Activated naive CD8-positive, alpha-beta T cell treated with anti-CD3 and anti-CD28 coated beads for 36 hours (primary cell): ENCODE measurements at places on chromosomes 3 and 15. TPM values are rescaled to one million over a fixed set of nuclear protein-coding genes. Genes with fewer than 3 reads are reported as not detected.

EMC7 gene
- total RNA-seq = 63.0 TPM

SIDT1 gene
- total RNA-seq = 19.9 TPM

KBTBD12 gene
- not detected for total RNA-seq

C3orf20 gene
- 0.14 TPM for total RNA-seq

ADAMTS17 gene
- total RNA-seq = 3.6 TPM

NRROS gene
- 22.0 TPM for total RNA-seq

SLC12A8 gene
- 1.8 TPM for total RNA-seq

ZNF385D gene
- not detected for total RNA-seq

NAALADL2 gene
- total RNA-seq = 0.48 TPM

DNA sequence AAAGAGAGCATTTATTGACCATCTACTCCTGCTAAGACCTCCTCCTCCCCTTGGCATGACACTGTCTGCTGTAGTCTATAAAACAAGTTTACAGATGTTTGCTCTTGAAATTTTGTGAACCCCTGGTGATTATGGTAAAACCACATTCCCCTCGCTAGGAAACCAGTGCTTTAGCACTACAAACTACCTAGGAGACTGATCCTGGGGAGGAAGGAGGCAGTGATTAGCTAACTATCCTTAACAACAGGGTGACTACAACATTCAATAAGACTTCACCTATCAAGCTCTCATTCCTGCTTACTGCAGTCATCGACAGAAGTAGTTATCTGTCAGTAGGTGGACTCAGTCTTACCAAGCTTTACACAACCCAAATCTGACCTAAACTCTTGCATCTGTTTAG, 371.3 kb downstream of the TUSC7 start:
- DNase-seq = no peak

DNA sequence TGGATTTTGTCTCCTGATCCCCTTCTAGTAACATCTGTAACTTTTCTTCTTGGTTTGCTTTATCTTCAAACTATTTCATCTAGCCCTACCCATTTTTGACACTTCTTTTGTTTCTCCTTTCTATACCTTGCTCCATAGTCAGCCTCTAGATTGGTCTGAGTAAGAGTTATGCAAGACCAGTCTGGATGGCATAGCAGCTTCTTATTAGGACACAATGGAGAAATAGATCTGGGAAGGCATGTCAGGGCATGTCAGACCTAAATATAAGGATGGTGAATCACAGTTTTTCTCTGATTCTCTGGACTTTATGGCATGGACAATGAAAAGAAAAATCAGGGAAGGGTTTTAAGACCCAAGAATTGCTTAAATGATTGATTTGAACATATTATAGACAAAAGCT, 452.5 kb downstream of the RAP2B start:
- DNase-seq = no peak

DNA sequence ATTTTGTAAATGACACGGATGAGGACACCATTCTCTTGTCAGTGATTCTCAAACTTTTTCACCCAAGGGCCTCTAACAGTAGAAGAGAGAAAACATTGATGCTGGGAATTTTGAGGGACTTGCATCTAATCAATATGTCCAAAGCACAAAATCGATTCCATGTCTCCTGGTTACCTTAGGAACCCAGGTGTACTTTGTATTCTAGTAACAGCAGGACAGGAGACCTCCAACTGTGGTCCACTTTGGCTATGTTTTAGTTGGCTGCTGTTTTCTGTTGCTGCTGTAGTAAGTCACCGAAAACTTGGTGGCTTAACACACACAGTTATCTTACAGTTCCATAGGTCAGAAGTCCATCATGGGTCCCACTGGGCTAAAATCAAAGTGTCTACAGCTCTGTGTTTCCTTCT, 24.4 kb upstream of the ZBTB38 start:
- DNase-seq = no peak

DNA sequence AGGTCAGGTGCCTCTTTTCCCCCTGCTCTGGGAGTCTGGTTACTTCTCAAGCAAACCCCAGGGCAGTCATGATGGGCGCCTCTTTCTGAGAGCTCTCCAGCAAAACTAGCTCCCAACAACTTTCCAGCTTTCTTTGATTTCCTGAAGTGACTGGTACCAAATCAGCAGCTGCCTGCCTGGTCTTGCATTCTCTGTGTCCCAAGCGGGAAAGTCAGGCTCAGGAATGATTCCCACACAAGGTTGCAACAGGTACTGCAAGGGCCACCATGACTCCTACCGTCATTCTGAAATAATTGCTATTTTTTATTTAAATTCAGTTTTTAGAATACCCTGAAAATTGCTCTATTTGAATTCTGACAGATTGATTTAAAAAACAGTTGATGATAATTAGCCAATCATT, 658.7 kb downstream of the SQOR start:
- no peak for DNase-seq

GRCh38 chr3:47613722-47614121, 35.1 kb upstream of the CSPG5 start:
- no peak for DNase-seq

DNA sequence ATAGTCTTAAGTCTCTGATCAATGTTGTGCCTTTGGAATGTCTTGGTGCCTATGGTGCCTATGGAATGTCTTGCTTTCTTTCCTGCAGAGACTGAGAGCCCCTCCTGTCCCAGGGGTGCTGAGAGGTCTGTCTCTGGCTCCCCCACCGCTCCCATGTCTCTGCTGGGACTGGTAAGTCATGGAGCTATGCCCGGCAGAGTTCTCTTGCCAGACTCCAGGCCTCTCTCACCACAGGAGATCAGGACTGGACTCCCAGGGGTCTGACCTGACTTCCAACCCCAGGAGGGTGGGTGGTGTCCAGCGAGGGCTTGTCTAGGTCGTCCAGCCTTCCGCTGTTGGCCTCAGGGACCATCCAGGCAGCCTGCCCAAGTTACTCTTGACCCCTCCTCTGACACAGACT, 14.0 kb upstream of the CYP11A1 start:
- no peak for DNase-seq

- DNase-seq = no peak
Measured at GRCh38 chr3:65560133-65560532, 478.6 kb downstream of the MAGI1 start.

- DNase-seq = no peak
Measured at GRCh38 chr3:99625237-99625622, 13.2 kb upstream of the COL8A1 start.

- DNase-seq = no peak
Measured at GRCh38 chr3:113805249-113805648, 33.3 kb upstream of the GRAMD1C start.

DNA sequence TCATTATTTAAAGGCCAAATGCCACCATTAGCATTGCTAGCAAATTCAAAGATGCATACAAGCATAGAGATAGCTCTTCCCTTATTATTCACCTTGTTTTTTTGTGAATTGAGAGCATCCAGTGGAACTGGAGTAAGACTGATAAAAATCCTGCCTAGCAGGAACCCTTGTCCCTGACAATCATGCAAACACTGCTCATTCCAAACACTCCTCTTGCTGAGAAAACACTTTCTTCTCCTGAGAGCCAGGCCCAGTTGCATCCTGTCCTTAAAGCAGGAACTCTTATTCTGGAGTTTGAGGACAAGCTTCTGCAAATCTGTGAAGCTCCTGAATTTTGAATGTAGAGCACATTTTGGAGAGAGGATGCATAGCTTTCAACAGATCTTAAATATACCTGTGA, 49.3 kb upstream of the KCNMB2 start:
- DNase-seq = no peak

GRCh38 chr3:161558236-161558635, 61.6 kb downstream of the OTOL1 start:
- DNase-seq = no peak

- no peak for DNase-seq
Measured at GRCh38 chr15:69825941-69826818, 271.5 kb downstream of the TLE3 start.

- DNase-seq = no peak
Measured at GRCh38 chr3:26438981-26439884, 183.3 kb upstream of the LRRC3B start.

DNA sequence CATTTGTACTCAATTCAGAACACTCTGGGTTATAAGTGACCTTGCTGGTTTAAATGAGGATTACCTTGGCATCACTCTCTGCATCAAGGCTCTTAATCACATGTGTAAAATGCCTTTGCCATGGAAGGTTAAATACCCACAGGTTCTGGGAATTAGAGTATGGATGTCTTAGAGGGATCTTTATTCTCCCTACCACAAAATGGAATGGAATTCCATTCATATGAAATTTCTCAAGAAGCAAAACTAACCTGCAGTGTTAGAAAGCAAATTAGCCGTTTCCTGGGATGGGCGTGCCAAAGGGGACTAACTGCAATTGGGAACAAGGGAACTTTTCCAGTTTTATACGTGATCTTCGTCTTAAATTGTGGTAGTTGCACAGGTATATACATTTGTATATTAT, 39.8 kb downstream of the TBL1XR1 start:
- DNase-seq = no peak

DNA sequence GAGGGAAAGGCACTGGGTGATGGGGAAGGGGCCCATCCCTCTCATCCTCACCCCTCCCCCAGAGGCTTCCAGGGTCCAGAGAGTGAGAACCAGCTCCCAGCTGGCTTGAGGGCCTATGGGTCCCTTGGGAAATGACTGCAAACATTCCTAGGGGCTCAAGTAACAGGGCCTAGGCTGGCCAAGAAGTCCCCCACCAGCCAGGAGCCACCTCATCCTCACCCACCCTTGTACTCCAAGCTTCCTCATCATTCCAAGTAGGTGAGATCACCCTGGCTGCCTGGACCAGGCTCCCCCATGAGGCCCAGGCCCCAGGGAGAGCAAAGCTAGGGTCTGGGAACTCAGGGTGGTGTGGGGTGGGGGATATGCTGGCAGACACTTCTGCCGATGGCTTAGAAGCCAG, 14.8 kb downstream of the LOXL1 start:
- no peak for DNase-seq

GRCh38 chr3:22979581-22979980, 223.5 kb upstream of the UBE2E2 start:
- no peak for DNase-seq

DNA sequence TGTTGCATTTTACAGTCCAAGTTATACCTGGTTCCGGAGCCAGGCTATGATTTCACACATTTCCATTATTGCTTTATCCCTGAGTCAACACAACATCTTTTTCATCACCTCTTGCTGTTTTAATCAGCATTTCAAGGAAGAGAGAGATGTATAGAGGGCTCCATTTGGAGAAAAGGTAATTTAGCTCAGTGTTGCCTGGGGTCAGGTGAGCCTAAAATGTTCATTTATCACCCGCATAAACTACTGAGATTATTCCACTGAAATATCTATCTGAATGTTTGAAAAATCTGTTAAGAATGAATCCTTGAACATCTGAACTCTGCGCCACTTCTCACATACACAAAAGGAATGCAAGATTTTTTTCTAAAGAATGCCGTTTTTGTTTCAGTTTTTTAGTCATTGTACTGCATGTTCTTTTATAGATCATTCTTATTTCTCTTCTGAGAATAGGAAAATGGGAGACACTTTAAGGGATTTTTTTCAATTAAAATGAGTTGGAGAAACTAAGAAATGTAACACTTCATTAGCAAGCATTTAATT, 51.5 kb upstream of the AGTR1 start:
- DNase-seq = no peak

GRCh38 chr3:64971602-64972001, 283.8 kb upstream of the ADAMTS9 start:
- no peak for DNase-seq

DNA sequence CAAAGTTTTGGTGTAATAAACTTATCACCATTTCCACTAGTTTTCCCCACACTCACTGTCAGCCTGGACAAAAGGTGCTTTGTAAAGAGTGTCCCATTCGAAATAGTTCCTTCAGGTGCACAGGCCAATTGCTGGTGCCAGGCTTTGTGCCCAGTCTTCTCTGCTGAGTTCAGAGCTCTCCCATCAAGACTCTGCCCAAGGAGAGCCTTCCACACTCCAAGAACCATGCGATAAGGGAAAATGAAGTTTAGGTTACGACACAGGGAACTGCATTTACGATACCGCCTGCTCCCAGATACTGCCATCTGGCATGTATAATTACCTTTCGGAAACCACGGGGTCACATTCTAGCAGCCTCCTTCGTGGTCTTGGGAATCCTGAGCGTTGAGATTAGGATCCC, 379.6 kb downstream of the MECOM start:
- DNase-seq = no peak

- no peak for DNase-seq
Measured at GRCh38 chr15:42138968-42139386, 17.5 kb downstream of the PLA2G4F start.

GRCh38 chr15:60389261-60390077, 8.3 kb downstream of the ANXA2 start:
- peak; percentile 19 for DNase-seq
